ENCODE measurements at places on chromosomes 3 and 15.

GRCh38 chr15:66803182-66803729 is 101.2 kb downstream of the SMAD6 start:
- DNase-seq = peak; percentile 45

GRCh38 chr15:28107111-28107903 is 8.2 kb upstream of the OCA2 start:
- DNase-seq = no peak

GRCh38 chr3:177749836-177750235 is 552.6 kb upstream of the TBL1XR1 start:
- DNase-seq = no peak

DNA sequence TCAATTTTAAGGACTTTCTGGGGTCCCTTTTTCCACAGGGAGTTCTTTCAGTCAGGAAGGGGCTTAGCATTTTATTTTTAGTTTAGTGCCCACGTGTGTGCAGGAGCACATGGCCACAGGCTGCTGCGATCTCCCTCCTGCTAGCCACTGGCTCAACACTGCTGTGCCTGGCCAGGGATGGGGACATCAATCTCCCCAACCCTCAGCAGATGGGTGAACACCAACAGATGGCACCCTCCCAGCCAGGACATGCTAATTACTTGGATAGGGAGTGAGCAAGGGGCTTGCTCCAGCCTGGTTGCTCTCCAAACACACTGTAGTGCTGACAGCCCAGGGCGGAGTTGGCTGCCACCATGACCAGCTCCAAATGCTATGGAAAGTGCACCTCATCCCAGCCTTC is 7.4 kb upstream of the RIOX2 start:
- DNase-seq = no peak

DNA sequence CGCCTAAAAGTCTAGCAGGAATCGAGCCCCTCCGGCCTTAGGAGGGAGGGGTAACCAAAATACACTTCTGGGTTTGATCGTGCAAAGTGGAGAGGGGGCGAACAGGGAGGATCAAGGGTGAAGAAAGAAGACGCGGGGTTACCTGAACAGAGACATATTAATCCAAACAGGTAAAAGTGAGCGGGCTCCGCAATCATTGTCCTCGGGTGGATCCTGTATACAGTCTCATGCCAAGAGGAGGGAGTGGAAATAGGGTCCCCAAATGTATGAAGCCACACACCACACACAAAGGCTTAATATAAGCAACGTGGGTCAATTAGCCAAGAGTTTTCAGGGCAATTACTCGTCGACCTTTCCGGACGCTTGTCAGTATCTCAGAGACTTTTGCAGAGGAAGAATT is 749.5 kb downstream of the ROBO1 start:
- no peak for DNase-seq

GRCh38 chr3:177341736-177342419 is 144.6 kb upstream of the TBL1XR1 start:
- no peak for DNase-seq

DNA sequence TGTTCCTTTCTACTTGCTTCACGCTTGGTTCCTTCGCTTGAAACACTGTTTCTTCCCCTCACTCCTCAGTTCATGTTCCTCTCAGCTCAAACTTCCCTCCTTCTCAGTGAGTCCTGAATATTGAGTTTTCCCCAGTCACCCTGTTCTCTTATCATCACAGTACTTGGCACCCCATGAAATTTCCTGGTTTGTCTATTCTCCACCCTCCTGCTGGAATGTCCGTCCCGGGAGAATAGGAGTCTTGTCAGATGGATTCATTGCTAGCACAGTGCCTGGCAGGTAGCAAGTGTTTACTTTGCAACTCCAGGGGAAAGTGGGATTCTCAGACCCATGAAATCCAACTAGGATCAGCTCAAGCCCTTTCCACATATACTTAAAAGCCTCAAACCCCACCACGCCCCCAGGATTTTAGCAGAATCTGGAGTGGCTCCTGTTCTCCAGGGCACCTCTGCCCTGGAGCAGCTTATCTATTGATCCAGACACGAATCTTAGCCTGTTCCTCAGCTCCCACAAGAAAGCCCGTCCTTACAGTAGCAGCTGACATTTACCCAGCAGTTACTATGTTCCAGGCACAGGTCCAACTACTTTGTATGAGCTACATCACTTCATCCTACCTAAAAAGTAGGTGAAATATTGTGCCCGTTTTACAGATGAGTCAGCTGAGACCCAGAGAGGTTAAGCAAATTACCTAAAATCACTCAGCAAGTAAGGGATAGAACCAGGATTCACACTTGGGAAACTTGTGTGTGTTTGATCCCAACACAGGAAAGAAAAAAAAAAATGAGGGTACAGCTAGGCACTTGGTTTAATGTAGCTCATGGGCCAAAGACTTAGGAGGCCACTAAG is 36.8 kb upstream of the MAP3K13 start:
- no peak for DNase-seq

- no peak for DNase-seq
Observed at GRCh38 chr3:125240496-125240895, 27.9 kb upstream of the SLC12A8 start.

- DNase-seq = no peak
Observed at GRCh38 chr3:50319894-50320625, 2.5 kb downstream of the HYAL2 start.

DNA sequence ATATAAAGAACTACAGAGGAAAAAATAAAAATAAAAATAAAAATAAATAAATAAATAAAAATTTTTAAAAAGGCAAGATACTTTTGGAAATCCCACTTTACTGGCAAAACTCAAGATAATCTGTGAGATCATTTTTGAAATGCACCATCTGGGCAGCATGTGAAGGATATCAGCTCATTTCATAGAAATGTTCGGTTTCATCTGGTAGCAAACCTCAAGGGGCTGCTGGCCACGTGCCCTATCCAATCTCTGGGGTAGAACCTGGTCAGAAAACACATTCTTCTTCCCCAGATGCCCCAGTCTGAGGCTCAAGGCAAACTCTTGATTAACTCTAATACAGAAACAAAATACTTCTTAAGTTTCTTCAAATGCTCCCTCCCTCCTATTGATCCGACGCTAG is 166.0 kb downstream of the FMN1 start:
- no peak for DNase-seq

Measured in LNCaP clone FGC (cell line).